CD4-positive, alpha-beta T cell (primary cell): ENCODE measurements at places on chromosomes 4 and X. TPM values are rescaled to one million over a fixed set of nuclear protein-coding genes. Genes with fewer than 3 reads are reported as not detected.

The GPC3 gene
- total RNA-seq = 0.59 TPM

The CSAG3 gene
- total RNA-seq = not detected

The GASK1B gene
- total RNA-seq = 0.28 TPM

The SERPINA7 gene
- not detected for total RNA-seq

The PRRG1 gene
- total RNA-seq = not detected

The CD40LG gene
- 47.6 TPM for total RNA-seq

The AASDH gene
- total RNA-seq = 10.2 TPM

The UGT2B7 gene
- total RNA-seq = not detected

The SLC4A4 gene
- total RNA-seq = 0.14 TPM

The ADH1B gene
- not detected for total RNA-seq

The TREX2 gene
- 1.1 TPM for total RNA-seq

DNA sequence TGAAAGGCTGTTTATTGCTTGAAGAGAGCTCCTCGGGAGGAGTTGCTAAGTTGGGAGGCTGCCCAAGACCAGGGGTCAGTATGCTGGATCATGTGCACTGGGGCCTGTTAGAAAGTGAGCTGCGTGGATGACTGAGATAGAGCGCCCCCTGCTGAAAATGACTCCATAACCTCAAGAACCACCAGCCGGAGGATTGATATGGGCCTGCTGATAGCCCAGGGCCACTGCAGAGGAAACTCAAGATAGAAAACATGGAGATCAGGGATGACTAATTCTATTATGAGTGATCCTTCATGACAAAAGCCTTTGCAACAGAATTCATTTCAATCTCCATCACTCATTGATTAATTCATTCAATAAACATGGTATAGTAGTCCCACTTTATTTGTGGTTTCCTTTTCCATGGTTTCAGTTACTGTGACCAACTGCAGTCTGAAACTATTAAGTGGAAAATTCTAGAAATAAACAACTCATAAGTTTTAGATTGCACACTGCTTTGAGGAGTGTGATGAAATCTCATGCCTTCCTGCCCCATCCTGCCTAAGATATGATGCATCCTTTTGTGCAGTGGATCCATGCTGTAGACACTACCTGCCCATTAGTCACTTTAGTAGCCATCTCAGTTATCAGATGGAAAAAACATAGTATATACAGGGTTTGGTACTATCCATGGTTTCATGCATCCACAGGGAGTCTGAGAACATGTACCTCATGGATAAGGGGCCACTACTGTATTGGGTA, 126.7 kb upstream of the MBNL3 start:
- DNase-seq = no peak

- no peak for DNase-seq
These were observed 79.3 kb downstream of the FAM114A1 start for GRCh38 chr4:38946919-38947318.

- no peak for DNase-seq
These were observed 133.8 kb downstream of the LDB2 start for GRCh38 chr4:16764622-16765021.

GRCh38 chr4:8512510-8512909, 67.7 kb upstream of the GPR78 start:
- DNase-seq = no peak

- no peak for DNase-seq
These were observed 1.4 kb upstream of the AADAT start for GRCh38 chr4:170091069-170091696.

- DNase-seq = peak; percentile 42
These were observed 45.9 kb upstream of the CDKN2AIP start for GRCh38 chr4:183398298-183399125.

- no peak for DNase-seq
These were observed 78.3 kb upstream of the IL2 start for GRCh38 chr4:122534776-122535175.

GRCh38 chrX:76126851-76127250, 46.0 kb upstream of the PBDC1 start:
- no peak for DNase-seq

- DNase-seq = no peak
These were observed 29.7 kb upstream of the ENPP6 start for GRCh38 chr4:184247421-184247820.

DNA sequence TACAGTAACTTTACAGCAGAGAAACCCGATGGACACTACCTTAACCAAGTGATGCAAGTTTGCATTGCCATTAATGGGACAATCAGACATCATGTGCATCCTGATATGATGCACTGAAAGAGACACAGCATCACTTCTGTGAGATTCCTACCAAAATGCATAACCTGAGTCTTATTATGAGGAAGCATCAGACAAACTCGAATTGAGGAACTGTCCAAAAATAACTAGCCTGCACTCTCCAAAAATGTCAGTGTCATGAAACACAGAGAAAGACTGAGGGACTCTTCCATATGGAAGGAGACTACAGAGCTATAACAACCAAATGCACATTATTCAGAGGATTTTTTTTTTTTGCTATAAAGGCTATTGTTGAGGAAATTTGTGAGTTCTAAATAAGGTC, 66.6 kb upstream of the IQSEC2 start:
- no peak for DNase-seq

DNA sequence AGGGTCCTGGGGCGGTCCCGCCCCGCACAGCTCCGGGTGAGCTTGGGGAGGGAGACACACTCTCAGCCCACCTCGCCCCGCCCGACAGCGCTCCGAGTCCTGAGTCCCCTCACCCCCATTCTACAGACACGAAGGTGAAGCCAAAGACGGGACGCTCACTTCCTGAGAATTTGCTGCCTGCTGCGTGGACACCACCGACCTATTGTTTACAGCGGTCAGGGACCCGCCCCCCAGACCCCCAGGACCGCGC, 796 bp upstream of the ZNF141 start:
- DNase-seq = no peak

DNA sequence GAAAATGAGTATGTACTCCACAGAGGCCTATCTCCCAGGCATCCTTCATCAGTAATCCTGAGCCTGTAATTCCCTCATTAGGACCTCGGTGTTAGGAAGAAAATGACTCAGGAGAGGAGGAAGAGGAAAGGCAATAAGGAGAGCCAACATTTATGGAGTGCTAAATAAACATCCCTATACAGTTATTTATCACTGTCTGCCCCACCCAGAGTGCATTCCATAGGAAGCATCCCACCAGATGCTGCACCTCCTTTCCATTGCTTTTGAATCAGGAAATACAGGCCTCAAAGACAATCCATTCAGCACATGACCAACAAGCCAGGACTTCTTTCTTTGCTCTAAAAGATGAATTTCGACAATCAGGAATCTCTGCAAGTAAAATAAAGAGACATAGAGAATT, 47.6 kb downstream of the USP38 start:
- no peak for DNase-seq
